ENCODE measurements at places on chromosomes 1 and 21. TPM values are rescaled to one million over a fixed set of nuclear protein-coding genes. Genes with fewer than 3 reads are reported as not detected.

AADACL4 gene
- not detected for polyA plus RNA-seq

PGLYRP3 gene
- not detected for polyA plus RNA-seq

ARHGAP30 gene
- 103 TPM for polyA plus RNA-seq

TOR3A gene
- polyA plus RNA-seq = 45.2 TPM

ABCG1 gene
- 8.2 TPM for polyA plus RNA-seq

PRMT2 gene
- polyA plus RNA-seq = 451 TPM

UROD gene
- 110 TPM for polyA plus RNA-seq

ZFP69B gene
- polyA plus RNA-seq = 1.3 TPM

SNIP1 gene
- polyA plus RNA-seq = 10.8 TPM

CHD5 gene
- polyA plus RNA-seq = not detected

RGS4 gene
- polyA plus RNA-seq = not detected

USH2A gene
- polyA plus RNA-seq = not detected

DNA sequence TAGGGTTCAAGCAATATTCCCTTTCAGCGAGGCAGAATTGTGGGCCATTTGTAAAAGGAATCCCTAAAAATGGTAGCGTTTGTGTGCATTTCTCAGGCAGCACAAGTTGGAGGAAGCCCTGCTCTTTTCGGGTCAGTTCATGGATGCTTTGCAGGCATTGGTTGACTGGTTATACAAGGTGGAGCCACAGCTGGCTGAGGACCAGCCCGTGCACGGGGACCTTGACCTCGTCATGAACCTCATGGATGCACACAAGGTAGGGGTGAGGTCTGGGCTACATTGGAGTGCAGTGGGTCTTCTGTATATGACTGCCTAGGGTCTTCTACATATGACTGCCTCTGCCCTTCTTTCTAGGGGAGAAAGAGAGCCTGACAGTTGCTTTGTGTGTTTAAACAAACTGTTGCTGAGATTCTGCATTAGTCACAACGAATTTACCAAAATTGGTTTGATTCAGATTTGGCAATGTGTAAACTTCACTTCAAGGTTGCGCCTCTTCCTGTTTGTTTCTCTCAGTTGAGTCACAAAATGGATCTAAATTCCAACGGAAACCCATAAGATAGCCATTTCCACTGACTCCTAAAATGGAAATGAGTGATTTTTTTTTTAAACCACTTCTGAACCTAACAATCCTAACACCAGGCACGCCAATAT is 40.4 kb upstream of the BMP8A start:
- DNase-seq = no peak

DNA sequence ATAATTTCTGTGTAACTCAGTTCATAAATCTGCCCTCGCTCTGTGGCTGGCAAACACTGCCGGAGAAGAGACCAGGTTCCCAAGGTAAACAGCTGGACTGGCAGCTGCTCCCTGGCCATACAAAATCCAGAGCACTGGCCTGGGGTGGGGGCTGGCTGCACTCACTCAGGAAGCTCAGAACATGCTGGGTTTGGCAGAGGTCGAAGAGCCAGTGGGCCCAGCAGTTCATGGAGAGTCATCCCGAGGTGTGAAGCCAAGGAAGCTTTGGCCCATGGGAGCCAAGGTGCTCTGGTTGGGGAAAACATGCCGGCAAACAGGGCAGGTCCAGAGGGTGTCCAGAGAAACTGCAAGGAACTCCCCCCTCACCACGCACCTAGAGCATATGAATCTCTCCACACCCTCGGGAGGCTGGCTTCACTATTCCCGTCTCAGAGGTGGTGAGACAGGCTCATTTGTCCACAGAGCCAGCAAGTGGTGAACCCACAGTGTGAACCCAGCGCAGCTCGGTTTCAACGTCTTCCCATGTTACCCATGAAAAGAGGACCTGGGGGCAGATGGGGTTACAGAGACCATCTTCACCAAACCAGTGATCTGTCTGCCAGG is 102.4 kb downstream of the DMRTB1 start:
- no peak for DNase-seq

DNA sequence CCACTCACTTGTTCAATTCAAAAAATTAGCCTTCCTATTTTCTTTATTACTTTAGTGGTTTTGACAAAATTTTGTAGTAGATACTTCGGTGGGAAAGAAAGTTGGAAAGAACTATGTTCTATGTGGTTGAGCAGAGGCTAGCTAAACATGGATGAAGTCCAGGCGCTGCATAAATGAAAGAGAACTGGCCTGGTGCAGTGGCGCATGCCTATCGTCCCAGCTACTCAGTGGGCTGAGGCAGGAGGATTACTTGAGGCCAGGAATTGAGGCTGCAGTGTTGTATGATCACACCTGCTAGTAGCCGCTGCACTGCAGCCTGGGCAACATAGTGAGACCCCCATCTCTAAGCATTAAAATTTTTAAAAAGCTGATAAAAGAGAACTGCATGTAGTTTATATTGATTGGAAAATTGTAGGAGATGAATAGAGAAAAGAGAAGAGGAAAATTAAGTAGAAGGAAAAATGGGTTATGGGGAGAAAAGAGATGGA is 21.0 kb downstream of the IFNAR1 start:
- DNase-seq = no peak

DNA sequence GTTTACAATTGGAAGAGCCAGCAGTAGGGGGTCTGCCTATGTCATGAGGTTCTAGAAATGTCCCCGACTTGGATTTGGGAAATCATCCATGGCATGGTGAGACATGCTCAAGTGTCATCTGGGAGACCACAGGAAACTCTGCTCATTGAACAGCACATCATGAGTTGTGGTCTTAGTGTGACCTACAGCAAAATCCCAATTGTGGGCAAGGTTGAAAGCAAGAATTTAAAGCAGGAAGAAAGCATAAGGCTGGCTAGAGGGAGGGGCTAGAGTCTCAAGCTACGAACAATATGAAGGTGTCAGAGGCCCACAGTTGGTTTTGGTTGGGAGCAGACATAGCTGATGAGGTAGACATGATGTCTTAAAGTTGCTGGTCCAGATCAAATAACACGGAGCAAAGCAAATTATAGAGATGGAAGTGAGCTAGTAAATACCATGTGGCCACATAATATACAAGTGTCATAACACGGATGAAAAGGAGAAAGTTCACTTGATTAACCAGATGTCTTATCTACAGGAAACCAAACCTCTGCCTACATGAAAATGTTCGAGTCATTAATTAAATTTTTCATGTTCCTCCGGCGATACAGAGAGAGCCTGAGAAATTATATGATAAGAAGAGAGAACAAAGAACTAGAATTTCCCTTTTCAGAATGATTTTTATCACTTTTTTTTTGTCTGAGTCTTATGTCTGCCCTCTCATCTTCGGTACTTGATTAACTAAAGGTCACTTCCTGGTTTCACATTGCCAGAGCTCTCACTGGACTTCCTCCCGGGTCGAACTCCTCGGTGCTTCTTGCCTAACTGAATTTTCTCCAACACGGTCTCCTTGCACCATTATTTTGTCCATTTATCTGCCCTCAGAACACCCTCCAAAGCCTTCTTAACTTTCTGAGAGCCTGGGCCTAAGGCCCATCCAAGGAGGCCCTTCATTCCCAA is 67.5 kb upstream of the DUSP10 start:
- peak; percentile 62 for DNase-seq

DNA sequence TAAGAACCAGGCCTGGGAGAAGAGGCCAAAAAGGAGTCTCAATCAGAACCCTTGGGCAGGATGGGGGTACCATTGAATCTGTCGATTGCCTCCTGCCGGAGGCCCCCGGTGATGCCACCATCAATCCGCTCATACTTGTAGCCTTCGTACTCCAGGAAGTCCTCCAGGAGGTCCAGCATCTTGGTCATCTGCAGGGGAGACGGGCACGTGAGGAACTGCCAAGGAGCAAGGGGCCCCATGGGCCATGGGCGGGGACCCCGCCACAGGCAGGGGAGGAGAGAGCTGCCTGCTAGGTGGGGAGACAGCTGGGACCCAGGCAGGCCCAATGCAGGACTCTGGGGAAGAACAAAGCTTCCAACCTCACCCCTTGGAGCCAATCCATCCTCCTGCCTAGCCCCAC is 48.6 kb downstream of the CHD5 start:
- no peak for DNase-seq

DNA sequence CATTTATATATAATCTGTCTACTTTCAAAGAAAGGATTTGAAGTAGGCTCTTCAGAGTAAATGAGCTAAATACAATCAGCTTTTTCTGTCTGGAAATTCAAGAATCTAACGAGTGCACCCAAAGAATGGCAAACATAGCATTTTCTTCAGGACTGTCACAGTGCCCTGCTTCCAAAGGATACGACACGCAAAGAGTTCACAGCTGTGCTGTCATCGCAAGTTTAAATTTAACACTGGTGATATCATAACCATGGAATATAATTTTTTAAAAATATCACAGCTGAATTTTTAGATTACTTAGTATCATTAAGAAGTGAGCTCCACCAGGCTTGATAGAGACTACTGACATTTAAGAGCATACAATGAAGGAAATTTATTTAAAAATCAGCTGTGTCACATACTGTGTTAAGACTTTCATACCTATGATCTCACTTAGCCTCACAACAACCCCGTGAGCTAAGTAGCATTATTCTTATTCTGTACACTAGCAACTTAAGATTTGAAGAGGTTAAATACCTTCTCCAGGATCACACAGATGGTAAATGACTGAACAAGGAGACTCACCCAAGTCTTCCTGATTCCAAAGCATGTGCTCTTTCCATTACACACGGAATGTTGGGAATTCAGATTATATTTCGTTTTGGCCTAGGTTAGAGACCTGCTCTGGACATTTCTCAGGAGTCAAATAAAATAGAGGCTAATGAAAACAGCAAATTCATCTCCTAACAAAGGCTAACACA is 46.2 kb upstream of the PRRX1 start:
- no peak for DNase-seq

- no peak for DNase-seq
Observed at GRCh38 chr1:184299406-184299790, 87.4 kb upstream of the C1orf21 start.

- DNase-seq = no peak
Observed at GRCh38 chr1:98323388-98323787, 338.1 kb upstream of the SNX7 start.

DNA sequence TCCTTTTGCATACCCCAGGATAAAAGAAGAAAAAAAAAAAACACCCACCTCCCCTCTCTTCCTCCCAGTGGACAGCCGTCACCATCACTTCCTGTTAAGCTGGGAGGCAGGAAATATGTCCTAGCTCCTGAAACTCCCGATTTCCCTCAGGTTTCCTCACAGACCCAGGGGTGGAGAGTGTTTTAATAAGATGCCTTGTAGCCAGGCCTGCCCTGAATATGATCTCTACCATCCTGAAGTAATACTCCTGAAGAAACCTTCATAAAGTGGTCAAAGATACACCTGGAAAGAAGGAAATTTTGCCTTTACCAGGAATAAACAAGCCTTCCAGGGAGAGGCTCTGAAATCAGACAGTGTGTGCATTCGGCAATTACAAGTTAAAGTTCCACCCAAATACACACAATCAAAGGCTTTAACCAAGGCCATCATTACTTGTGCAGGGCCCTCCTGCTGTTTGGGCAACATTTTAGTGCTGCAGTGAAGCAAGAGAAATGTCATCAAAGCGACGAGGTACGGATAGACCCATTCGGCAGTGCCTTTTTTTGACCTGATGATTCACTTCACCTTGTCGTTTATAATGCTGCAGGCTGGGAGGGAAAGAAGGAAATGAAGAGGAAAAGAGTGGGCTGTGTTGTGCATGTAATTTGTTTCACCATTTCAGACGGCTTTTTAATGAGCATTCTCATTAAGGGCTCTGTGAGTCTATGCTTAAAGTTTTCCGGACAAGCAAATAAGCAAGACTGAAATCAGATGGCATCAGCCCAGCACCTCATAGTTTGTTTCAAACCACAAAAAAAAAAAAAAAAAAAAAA is 41.0 kb upstream of the RASAL2 start:
- no peak for DNase-seq

- DNase-seq = no peak
Observed at GRCh38 chr1:4551706-4552105, 102.7 kb upstream of the AJAP1 start.

- DNase-seq = no peak
Observed at GRCh38 chr1:13816016-13816760, 116.2 kb downstream of the PRDM2 start.

- no peak for DNase-seq
Observed at GRCh38 chr1:55007625-55008024, 8.9 kb downstream of the BSND start.

DNA sequence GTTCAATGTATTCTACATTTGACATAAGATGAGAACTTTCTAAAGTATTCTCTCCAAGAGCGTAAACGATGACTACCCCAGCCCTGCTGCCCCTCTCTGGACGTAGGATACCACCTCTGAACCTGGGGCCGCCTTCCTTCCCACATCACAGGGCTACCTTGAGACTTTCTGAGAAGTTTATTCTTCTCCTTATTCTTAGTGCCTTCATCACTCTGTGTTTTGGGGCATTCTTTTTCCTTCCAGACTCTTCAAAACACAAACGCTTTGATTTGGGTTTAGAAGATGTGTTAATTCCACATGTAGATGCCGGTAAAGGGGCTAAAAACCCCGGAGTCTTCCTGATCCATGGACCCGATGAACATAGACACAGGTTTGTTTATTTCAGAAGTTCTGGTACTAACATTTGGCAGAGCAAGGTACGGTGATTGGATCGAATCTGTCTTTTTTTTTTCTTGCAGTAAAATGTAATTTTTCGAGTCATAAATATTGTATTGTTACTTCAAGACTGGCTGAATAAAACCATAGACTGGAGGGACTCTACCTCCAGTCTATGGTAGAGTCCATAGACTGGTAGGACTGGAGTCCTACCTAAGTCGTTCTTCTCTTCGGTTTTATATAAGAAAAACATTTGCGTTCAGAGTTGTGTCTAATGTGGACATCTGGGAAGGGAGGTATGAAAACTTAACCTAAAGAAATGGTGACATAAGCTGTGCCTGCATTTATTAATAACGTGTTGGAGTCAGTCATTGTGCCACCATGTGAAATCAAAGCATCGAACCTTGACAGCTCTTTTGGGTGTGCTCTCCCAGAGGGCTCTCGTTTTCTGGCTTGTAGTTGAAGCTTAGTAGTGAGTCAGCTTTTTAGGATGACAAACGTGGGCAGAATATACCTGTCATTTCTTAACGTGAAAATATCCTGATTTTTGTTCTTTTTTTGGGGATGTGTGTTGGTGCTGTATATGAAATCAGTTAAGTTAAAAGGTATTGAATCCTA is 1.2 kb downstream of the MAN1A2 start:
- no peak for DNase-seq

DNA sequence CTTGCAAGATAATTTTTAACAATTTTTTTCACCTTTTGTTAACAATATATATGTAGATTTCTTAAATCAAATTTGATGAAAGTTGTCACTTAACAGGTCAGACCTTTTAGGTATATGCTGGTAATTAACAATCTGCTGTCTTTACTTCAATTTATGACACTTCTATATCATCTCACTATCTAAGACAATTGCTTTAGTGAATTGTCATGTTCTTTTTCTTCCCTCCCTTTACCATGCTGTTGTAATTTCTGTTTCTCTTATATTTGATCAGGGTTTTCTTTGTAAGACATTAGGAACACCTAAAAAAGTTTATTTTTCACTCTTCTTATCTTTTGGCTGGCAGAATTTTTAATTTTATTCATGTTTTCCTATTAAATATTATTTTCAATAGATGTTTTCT is 2.0 kb downstream of the IFI16 start:
- peak; percentile 23 for DNase-seq

GRCh38 chr21:42733037-42733627 is 79.7 kb downstream of the PDE9A start:
- DNase-seq = no peak

- DNase-seq = no peak
Observed at GRCh38 chr1:165595246-165595938, 35.6 kb upstream of the MGST3 start.

GRCh38 chr1:38896169-38896568 is 14.8 kb upstream of the GJA9 start:
- DNase-seq = no peak

All from immature natural killer cell (primary cell).